ENCODE measurements at places on chromosomes 3 and 15. TPM values are rescaled to one million over a fixed set of nuclear protein-coding genes. Genes with fewer than 3 reads are reported as not detected.

PARP15 gene
- not detected for total RNA-seq

PATL2 gene
- not detected for total RNA-seq

MYD88 gene
- total RNA-seq = 47.3 TPM

- DNase-seq = no peak
These were observed 170.7 kb downstream of the TIGIT start for GRCh38 chr3:114464548-114464947.

DNA sequence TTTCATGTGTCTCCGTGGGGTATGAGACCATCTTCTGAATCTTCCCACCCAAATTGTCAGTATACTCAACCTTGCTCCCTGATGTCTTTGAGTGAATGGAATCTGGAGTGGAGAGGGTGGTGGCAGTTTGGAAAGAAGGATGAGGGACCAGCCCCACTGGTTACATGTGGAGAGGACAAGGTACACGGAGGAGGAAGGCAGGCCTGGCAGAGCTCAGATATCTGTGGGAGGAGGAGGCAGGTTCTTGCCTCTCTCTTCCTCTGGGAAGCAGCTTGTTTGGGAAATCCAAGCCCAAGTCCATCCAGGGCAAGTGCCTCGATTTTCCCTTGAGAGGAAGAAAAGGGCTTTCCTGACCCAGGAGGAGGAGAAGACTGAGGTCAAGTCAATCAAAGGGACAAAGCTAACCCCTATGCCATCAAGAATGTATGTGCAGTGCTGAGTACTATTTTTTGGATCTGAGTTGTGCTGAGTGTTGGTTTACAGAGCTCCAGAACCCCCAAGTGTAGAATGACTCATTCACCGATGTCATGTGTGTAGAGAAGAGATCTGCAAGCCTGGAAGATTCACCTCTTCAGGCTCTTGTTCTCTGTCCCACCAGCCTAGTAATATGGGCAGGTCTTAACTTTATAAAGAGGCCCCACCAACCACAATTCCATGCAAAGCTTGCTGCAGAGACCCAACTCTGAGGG lies 19.8 kb upstream of the LOXL1 start:
- DNase-seq = no peak

GRCh38 chr3:115624029-115624741 lies 875 bp downstream of the GAP43 start:
- DNase-seq = no peak

DNA sequence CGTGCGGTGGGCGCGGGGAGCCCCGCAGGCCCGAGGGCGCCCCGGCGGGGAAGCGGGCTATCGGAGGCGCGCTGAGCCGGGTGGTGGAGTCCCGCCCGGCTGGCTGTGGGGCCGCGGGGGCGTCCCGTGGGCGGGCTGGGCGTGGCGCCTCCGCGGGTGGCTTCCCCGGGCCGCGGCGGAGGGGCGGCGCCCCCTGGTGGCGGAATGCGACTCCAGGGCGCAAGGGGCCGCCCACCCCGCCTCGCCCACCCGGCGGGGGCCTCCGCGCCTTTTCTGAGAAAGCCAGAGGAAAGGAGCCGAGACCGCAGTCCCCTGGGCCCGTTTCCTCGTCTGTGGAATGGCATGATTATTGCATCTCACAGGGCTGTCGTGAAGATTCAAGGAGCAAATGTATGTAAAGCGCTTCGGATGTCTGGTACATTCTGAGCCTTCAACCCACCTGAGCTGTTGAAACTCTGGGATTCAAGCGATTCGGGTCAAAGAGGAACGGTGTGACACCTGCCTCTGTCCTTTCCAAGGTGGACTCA lies 31.9 kb upstream of the RAB6B start:
- DNase-seq = no peak

DNA sequence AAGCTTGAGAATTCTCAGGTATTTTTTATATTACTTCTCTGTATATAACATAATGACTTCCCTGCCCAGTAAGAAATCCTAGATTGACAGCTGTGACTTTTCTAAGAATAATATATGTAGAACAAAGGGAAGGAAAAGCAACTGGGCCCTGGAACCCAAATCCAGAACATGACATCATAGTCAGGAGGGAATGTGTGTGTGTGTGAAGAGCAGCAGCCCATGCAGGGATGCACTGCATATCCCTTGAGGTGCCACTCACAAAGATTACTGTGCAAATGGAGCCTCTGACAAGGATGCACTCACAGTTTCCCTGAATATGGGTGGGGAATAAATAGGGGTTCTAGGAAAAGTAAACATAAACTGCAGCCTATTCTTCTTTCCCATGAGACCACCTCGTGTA lies 279.5 kb downstream of the NEK10 start:
- no peak for DNase-seq

GRCh38 chr3:58630076-58630709 lies 36.4 kb downstream of the FAM3D start:
- DNase-seq = no peak

GRCh38 chr15:85800478-85801123 lies 5.9 kb upstream of the KLHL25 start:
- DNase-seq = no peak

Data from epithelial cell of proximal tubule (primary cell).